ENCODE measurements at places on chromosomes 13 and 19.

- no peak for DNase-seq
Measured at GRCh38 chr13:99196466-99197116, 4.1 kb upstream of the UBAC2 start.

GRCh38 chr19:18389726-18390064 is 3.7 kb downstream of the GDF15 start:
- no peak for DNase-seq

GRCh38 chr13:66139701-66140100 is 1090.4 kb downstream of the PCDH9 start:
- DNase-seq, result no peak

DNA sequence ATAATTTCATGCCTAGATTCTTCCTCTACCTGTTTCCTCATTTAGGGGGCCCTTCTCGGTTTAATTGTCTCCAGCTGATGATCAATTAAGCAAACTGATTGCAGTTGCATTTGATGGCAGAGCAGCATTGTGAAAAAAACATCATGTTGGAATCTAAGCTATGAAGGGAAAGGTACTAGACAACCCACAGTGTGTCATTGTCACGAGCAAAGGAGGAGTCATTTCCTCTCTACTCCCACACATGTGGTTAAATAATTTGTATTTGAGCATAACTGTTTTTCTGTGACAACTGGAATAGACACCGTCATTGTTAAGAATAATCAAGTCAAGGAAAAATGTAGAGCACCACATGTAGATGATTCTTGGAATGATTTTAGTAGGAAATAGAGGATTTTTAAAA is 240.3 kb downstream of the DCT start:
- no peak for DNase-seq

GRCh38 chr19:54462655-54463530 is 685 bp downstream of the LENG9 start:
- DNase-seq, result peak; percentile 59

- no peak for DNase-seq
Measured at GRCh38 chr13:113445791-113446487, 7.3 kb downstream of the ADPRHL1 start.

- DNase-seq, result no peak
Measured at GRCh38 chr13:45592758-45593157, 22.8 kb downstream of the ERICH6B start.

DNA sequence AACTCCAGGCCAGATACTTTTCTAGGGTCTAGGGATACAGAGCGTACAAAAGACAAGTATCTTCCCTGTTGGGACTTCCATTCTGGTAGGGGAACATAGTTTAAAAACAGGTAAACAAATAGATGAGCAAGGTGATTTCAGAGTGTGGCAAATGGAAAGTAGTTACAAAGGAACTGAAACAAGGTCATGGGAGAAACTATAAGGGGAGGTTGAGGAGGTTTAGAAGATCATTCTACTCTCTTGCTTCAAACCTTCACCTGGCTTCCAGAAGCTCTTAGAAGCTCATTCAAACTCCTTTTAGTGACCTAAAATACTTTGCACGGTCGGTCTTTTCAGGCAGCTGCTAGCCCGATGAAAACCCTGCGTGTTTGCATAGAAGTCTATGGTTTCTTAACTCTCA is 9.1 kb downstream of the FFAR2 start:
- no peak for DNase-seq

DNA sequence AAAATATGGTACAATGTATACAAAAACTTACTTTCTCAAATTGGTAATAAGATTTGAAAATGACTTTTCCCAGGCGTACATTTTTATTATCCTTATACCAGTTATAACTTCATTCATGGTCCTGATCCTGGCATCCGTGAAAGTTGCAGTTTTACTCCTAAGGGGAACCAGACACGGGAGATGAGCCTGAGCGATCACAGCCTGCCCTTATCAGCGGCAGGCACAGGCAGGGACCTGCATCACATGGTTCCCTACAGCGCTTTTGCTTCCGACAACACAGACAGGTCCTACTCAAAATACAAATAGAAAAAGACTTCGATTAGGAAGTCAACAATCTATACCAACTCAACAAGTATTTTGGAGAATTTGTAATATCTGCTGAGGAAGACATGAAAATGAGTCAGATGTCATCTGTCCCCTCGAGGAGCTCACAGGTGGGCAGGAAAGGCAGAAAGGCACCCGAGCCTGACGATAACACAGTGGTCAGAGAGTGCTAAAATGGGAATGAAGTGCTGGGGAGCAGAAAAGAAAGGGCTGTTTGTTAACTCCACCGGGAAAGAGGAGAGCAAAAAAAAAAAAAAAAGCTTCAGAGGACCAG is 93.4 kb downstream of the ABCC4 start:
- DNase-seq, result no peak

Data from fibroblast of gingiva (primary cell).